T-helper 2 cell (primary cell): ENCODE measurements at places on chromosomes 3 and 15.

GRCh38 chr3:56957522-56957921, 102.9 kb upstream of the SPATA12 start:
- no peak for DNase-seq

GRCh38 chr15:96354731-96355567, 24.4 kb downstream of the NR2F2 start:
- DNase-seq, result no peak

DNA sequence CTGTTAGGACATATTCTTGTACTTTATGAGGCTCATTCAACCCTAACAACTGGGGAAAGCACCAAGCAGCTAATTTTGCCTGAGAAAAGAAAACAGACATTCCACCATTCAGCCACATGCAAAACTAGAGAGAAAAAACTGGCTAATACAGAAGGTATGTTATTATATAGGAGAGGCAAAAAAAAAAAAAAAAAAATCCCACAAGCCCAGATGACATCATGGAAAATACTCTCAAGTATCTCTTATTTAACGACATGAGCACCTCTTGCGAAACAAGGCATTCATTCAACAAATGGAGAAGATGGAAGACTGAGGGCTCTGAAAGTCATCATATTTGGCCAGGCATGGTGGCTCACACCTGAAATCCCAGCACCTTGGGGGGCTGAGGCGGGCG, 61.5 kb downstream of the PRICKLE2 start:
- DNase-seq, result no peak

- DNase-seq, result no peak
Measured at GRCh38 chr3:171901615-171902312, 58.6 kb downstream of the TMEM212 start.

GRCh38 chr15:75620841-75621391, 4.6 kb downstream of the SNUPN start:
- no peak for DNase-seq

GRCh38 chr3:114496021-114496434, 202.2 kb downstream of the TIGIT start:
- no peak for DNase-seq

GRCh38 chr3:150247441-150247840, 160.7 kb upstream of the TSC22D2 start:
- DNase-seq, result no peak

- no peak for DNase-seq
Measured at GRCh38 chr3:107193116-107193515, 184.1 kb upstream of the CCDC54 start.

- no peak for DNase-seq
Measured at GRCh38 chr3:103705641-103706040, 1270.8 kb downstream of the ZPLD1 start.

- no peak for DNase-seq
Measured at GRCh38 chr3:117144853-117145252, 435.3 kb downstream of the TUSC7 start.

- DNase-seq, result peak; percentile 22
Measured at GRCh38 chr3:188689101-188689574, 482.6 kb upstream of the TPRG1 start.

DNA sequence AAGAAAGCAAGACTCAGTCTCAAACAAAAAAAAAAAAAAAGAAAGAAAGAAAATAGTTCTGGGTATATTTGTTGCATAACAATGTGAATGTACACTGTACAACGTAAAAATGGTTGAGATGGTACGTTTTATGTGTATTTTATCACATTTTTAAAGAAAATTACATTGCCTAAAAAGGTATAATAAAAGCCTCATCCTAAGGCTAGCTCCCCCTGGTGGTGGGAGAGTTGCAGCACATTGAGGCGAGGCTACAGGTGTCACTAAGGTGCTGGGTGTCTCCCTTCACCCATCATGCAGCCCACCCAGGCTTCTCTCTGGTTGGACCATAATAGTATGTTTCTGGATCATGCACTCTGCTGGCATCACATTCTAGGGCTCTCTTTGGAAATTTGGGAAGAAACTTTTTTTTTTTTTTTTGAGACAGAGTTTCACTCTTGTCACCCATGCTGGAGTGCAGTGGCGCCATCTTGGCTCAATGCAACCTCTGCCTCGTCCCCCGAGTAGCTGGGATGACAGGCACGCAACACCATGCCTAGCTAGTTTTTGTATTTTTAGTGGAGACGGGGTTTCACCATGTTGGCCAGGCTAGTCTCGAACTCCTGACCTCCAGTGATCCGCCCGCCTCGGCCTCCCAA, 12.4 kb upstream of the RAB11A start:
- DNase-seq, result peak; percentile 57

DNA sequence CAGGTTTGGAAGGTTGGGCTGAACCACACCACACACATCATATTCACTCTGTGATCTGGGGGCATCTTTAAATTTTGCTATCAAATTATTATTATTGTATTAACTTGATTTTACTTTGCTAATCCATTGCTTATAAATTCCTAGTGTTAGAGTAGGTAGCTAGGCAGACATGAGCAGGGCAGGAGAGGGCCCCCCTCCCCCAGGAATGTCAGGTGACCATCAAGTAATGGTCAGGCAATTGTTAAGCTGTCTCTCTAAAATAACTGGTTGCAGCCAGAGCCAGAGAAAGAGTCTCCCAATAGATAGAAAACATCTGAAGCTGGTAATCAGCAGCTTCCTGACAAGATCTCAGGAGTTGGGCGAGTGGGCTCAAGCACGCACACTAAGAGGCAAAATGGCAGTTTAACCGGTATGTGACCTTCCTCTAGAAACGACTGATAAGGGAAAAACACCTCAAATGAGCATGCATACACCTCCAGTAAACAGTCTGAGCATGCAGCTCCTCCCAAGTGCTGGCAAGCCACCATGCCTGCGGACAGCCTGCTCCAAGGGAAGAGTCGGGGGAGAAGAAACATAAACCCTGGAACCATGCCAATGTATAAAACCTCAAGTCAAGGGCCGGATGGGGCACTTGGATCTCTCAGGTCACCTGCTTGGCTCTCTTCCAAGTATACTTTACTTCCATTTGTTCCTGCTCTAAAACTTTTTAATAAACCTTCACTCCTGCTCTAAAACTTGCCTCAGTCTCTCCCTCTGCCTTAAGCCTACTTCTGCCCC, 3.1 kb upstream of the CXCR6 start:
- no peak for DNase-seq

DNA sequence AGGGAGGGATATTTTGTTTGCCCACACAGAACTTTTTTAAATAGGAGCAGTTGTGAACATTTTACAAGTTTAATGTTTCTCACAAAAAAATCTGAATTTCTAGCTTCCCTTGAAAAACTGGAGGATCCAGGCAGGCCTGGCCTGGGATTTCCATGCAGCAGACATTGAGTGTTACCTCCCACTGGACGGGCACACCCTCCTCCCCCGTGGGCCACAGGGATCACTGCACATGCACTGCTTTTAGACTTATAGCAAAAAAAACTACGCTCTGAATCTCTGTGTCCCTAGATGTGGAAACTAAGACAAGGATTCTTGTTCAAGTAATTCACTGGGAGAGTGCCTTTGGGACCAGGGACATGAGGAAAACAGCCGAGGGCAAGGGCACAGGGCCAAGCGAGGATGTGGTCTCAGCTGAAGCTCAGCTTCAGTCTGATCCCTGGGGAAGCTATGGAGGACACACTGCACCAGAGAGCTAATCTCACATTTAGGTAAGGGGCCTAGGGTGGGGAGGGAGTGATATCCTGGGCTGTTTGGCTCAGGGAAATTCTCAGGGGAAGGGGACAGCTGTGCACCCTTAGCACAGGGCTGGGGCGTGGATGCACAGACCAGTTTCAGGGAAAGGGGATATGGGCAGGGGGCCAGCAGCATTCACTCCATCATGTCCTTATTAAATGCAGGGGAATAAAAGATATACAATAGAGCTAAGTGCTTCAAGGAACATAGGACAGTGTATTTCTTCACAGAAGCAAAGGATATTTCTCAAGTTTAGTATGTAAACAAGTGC, 46.0 kb downstream of the FSIP1 start:
- DNase-seq, result no peak

GRCh38 chr15:54307252-54307902, 329.1 kb downstream of the UNC13C start:
- no peak for DNase-seq

GRCh38 chr3:62669161-62669560, 206.1 kb downstream of the CADPS start:
- no peak for DNase-seq

DNA sequence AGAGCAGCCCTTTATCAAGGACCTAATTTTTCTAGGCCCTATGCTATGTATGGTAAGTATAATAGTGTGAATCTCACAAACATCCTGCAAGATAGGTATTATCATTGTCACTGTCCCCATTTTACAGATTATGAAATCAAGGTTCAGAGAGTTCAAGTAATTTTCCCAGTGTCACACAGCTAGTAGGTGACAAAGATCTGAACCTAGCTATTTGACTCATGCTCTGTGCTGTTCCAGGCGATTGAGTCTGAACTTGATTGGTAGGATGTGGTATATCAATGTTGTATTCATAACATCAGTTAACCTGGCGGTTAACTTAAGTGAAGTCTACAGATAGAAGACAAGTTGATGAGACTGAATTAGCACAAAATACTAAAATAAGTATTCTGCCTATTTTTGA, 229.9 kb downstream of the CHST2 start:
- no peak for DNase-seq

GRCh38 chr3:108292450-108292849, 3.9 kb upstream of the HHLA2 start:
- DNase-seq, result no peak

DNA sequence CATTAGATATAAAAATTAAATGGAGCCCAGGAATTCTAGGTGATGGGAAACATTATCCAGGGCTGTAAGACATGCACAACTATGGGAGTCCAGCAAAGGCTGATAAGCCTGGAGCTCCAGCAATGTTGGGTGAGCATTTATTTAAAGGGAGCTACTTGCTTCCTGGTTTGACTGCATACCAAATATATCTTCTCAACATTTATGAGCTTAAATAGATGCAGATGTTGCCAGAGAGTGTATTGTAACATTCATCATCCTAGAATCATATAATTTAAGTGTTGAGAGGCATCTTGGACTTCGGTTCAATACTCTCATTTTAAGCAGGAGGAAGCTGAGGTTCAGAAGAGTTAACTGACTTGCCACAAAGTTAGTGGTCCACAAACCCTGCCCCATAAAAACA, 12.2 kb upstream of the POLR2M start:
- DNase-seq, result no peak

- DNase-seq, result no peak
Measured at GRCh38 chr15:40397688-40398412, 7.7 kb upstream of the IVD start.

GRCh38 chr3:114928989-114929640, 218.0 kb downstream of the ZBTB20 start:
- no peak for DNase-seq

GRCh38 chr3:143263852-143264513, 144.4 kb downstream of the CHST2 start:
- DNase-seq, result no peak

GRCh38 chr3:158337110-158337509, 227.2 kb downstream of the RSRC1 start:
- no peak for DNase-seq

DNA sequence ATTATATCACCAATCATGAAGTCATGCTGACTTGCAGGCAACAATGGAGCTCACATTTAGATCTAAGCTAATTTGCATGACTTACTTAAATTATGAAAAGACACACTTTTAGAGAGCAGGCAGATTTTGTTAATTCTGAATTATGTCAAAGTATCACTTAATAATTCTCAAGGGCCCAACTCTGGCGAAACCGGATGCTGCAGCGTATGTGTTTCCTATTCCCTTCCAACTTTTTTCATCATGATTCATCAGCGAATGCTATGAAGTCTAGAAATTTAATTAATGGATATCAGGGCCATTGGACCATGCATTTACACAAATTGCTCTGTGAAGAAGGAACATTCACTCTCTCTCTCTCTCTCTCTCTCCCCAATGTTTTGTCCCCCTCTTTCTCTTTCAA, 63.5 kb upstream of the GOLGA8A start:
- DNase-seq, result no peak

DNA sequence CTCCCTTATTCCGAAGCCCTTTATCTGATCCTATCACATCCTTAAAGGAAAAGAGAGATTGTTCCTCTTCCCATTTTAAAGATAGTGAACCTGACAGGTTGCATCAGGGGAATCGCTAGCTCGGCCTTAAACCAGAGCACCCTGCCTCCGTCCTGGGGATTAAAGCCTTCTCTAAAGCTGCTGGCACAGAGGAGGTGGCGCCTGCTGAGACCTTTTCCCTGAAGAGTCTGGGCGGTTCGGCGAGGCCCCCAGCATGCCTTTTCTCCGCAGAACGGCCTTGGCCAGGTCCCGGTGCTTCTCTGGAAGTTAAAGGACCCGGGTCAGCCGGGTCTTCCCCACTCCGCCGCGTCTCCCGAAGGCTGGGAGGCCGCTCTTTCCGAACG, 593 bp downstream of the FAM219B start:
- DNase-seq, result no peak

DNA sequence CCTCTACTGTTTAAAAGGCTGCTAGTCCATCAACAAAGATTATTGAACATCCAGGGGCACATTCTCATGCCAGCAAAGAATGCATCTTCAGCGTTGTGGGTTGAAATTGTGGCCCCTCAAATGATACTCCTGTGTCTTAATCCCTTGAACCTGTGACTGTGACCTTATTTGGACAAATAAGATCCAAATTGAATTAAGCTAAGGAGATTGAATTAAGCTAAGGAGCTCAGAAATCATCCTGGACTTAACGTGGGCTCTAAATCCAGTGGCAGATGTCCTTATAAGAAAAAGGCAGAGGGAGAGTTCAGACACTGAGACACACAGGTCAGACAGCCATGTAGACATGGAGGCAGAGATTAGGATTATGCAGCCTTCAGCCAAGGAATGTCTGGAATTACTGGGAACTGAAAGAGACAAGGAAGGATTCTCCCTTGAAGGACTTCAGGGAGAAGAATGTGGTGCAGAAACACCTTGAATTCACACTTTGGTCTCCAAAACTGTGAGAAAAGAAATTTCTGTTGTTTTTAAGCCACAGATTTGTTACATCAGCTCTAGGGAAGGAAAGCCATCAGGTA, 57.3 kb upstream of the SLC24A5 start:
- DNase-seq, result no peak

- DNase-seq, result no peak
Measured at GRCh38 chr15:59299929-59300617, 72.6 kb downstream of the MYO1E start.

- no peak for DNase-seq
Measured at GRCh38 chr3:188097791-188098190, 56.2 kb upstream of the LPP start.

DNA sequence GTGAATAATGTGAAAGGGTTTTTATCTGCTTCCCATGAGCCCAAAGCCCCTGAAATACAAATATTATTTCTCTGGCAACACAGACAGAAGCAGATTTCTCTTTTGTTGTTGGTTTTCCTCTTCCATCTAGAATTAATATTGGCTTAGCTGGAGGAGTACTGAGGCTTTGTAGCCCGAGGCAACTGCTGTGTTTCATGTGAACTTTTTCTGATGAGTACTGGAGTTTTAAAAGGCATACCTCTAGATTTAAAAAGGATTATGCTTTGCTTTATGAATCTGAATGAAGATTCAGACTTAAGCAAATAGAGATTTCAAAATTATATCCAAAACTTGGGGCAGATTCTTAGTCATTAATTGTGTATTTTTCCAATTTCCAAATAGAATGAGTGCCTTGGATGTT, 50.9 kb downstream of the IQCH start:
- DNase-seq, result no peak

GRCh38 chr3:173096140-173096539, 44.9 kb downstream of the SPATA16 start:
- DNase-seq, result no peak
